Neural crest cell (in vitro differentiated cells): ENCODE measurements at places on chromosomes 7 and 10.

DNA sequence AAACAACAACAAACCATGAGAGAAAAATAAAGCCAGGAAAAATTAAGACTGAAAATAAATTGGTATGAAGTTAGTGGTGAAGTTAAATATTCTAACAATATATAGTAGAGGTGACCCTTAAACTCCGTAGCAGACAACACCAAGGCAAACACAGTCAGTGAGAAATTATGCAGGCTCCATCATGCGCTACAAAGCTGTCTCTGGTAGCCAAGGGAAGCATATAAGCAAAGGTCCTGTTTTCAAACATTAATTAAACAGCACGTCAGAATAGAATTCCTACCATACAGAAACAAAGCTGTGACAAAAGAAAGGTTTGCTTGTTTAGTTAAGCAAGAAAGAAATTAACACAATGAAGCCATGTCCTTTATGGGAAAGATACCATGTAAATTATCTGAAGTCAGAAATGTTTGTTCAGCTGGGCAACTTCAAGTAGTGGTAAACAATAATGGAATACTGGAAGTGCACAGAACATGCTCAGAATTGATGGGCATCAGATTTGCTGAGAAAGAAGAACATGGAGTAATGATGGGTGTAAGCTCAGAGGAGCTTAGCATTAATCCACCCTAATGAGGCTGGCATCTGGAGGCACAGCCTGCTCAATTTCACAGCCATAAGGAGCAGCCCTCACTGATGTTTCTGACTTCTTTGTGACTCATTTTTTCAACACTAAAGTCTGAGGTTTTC is 75.7 kb downstream of the IGF2BP3 start:
- no peak for DNase-seq

DNA sequence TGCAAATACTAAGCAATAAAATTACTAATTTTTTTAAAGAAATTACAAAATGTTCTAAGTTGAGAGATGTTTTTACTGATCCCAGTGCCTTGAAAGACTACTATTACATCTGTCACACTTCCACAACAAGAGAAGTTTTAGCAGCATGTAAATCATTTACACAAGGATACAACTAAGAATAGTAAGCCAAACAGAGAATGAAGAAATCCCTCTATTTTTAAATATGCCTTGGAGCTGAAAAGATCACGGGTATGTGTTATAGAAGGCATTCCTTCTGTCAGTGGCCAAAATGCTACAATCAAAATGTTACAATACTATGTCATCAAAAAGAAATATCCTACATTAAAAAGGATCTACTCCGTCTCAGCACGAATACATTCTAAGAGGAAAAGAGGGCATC is 52.6 kb downstream of the LARP4B start:
- DNase-seq: no peak

GRCh38 chr10:28949005-28950004 is 272.0 kb downstream of the BAMBI start:
- no peak for DNase-seq

DNA sequence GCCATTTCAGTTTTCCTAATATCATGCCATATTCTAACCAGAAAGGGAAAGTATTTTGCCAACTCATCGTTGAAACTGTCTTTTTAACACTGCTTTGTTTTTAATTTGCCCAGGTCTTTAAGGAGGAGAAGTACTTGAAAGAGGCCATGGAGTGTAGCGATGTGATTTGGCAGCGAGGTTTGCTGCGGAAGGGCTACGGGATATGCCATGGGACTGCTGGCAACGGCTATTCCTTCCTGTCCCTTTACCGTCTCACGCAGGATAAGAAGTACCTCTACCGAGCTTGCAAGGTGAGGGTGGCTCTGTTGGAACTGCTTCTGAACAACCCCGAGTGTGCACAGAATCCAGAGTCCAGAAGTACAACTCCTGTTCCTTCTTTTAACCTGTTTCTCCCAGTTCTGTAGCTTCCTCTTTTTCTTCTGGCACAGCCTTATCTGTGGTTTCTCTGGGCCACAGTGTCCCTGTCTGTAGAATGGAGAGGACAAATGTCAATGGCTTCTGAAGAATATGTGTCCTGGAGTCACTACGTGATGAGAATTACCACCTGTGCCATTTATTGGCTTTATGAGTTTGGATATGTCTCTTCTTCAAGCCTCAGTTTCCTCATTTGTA is 60.1 kb downstream of the LANCL2 start:
- DNase-seq: no peak
